ENCODE measurements at places on chromosomes 11 and 22.

- no peak for DNase-seq
These were observed 350.2 kb upstream of the PITPNB start for GRCh38 chr22:28269277-28269676.

DNA sequence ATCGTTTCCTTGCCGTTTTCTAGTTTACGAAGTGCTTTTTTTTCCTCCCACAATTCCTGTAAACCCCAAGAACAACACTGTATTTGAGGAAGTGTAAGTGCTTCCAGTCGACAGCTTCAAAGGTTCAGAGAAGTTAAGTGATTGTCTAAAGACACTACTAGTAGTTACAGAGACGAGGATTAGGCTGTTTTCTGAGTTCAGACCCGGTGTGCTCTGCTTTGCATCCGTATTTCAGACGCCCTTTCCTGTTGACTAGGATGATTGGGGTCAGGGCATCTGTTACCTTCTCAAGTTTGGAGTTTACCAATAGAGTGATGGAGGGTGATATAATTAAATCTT, 430 bp downstream of the CLP1 start:
- no peak for DNase-seq

DNA sequence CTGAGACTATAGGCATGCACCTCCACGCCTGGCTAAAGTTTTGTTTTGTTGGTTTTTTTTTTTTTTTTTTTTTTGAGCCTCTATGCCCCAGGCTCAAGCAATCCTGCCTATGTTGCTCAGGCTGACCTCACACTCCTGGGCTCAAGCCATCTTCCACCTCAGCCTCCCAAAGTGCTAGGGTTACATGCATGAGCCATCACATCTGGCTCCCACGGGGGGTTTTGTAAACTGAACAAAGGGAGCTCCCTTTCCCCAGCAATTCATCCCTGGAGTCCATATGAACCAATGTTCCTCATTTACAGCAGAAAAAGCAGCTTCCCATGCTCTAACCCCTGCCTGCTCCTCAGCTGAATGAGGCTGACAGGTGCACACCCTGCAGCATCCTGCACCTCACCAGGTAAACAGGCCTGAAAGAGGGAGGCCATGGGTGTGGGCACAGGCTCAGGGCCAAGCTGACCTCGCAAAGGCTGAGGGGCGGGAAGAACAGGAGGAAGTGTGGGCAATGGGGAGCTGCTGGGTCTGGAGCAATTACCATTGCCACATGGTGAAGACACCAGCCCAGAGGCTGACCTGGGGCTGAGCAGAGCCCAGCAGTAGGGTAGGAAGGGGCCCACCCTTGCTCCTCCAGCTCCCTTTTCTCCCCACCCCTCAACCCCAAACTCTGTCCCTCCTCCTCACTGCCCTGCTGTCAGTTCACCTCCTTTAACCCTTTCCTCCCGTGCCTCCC, 58.2 kb downstream of the RBX1 start:
- DNase-seq = peak; percentile 29

DNA sequence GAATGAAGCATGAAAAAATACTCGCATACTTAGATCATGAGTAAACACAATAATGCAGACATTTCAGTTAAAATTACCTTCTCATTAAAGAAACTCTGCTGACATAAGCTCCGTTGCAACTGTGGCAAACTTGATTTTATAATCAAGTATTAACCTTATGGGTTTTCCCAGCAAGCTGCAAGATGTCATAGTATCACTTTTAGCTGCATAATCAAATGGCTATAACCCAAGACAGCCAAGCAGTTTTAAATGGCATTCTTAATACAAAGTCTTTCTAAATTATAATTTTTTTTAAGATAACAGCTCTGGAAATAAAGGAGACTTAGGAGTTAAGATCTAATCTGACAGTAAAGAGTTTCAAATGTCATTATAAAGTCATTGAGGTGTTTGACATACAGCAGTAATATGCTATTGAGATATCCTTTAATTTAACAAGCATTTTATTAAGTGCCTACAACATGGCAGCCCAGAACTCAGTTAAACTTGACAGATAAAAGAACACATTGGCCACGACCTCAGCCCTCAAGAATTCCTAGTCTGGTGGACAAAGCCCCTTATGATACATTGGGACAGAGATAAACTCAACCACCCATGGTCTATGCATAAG, 163.1 kb upstream of the FAT3 start:
- no peak for DNase-seq

DNA sequence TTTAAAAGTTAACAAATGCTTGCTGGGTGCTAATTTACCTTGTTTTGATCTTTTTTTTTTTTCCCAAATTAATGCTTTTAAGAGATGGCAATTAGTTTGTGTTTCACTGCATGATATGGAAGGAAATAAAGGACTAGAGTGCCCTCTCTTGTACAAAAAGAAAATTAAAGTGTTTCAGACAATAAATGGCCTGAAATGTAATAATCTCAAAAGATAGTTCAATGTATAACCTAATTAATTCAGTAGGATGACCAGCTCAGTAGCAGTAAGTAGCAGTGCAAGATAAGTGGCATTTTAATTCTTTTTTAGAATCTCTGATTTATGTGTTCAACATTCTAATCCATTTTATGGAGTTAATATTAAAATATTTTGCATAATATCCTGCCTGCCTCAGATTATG, 39.9 kb upstream of the MYO18B start:
- peak; percentile 63 for DNase-seq

DNA sequence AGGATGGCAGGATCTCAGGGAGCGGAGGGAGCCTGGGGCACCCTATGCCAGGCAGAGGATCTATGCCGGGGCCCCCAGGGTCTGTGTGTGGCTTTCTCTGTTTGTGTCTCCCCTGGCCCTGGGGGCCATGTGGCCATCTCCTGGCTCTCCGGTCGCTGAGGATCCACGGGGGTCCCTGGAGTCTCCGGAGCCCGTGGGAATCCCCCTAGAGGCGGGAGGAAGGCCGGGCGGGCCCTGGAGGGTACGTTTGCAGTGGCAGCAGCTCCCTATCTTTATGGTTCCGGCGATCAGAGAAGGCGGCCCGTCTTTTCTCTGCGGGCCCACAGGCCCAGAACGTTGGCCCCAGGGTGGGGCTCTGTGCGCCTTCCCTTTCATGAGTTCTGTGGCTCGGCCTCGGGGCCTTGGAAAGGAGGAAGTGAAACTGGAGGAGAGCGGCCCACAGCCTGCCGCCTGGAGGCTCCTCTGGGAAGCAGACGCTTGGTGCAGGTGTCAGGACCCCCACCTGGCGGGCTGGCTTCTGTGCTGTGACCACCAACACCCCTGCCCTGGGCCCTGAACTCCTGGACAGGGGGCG, 82.1 kb downstream of the KCNQ1 start:
- DNase-seq = peak; percentile 41

DNA sequence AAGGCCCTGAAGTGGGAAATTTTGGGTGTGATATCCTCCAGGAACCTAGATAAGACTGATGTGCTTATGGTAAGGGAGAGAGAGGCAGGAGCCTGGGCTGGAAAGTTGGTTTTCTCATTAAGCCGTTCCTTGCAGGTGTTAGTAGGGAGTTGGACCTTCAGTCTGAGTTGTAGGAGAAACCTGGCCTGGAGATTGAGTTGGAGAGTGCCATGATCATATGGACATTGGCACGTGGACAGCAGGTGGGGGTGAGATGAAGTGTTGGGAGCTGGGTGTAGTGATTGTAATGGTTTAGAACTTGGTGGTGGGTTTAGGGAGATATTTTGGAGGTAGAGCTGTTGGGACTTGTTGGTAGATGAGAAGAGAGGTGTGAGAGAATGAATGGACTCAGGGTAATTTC, 4.9 kb downstream of the PPP6R2 start:
- no peak for DNase-seq

GRCh38 chr22:27651486-27651885, 150.1 kb downstream of the MN1 start:
- DNase-seq = no peak

GRCh38 chr11:65432686-65433582, 10.3 kb downstream of the NEAT1 start:
- peak; percentile 83 for DNase-seq

DNA sequence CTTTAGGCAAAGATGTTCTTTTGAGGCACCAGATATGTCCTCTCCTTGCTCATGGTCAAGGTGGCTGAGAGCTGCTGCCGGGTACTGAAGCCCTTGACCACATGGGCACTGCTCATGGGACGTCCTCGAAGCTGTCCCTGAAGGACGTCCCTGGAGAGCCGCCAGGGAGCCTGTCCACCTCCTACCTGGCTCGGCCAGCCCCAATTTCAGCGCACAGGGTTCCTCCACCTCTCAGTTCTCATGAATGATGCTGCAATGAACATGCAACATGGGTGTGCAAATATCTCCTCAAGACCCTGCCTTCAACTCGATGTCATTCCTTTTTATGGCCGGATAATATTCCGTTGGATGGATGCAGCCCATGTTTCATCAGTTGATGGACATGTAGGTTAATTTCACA, 24.4 kb upstream of the TOLLIP start:
- no peak for DNase-seq

- DNase-seq = no peak
These were observed 48.7 kb downstream of the LRRC32 start for GRCh38 chr11:76621868-76622267.

DNA sequence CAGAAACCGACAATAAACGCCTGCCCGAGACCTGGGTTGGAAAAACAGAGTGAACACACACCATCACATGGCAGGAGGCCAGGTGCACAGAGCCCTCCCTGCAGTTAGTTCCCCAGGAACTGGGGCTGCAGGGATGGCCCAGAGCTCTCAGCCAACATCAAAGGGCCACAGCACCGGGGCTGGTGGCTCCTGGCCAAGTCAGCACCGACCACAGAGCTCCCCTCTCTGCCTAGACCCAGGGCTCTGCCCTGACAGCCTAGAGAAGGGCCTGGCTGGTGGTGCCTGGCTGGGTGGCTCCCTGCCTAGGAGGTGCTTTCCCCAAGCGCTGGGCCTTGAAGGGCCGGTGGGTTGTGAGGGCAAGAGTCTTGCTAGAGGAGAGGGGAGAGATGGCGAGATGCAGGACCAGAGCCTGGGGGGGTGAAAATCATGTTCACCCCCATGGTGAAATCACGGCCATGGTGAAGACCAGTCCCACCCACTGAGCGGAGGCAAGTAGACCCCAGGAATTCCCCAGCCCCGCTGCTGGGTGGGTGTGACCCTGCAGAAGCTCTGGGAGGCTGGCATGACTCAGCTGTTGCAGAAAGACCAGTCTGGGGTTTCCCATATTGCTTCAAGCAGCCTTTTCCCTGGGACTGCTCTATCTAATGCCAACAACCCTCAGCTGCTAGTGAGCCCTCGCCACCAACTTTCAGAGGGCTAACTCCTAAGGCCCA, 7.2 kb upstream of the BID start:
- DNase-seq = peak; percentile 79

DNA sequence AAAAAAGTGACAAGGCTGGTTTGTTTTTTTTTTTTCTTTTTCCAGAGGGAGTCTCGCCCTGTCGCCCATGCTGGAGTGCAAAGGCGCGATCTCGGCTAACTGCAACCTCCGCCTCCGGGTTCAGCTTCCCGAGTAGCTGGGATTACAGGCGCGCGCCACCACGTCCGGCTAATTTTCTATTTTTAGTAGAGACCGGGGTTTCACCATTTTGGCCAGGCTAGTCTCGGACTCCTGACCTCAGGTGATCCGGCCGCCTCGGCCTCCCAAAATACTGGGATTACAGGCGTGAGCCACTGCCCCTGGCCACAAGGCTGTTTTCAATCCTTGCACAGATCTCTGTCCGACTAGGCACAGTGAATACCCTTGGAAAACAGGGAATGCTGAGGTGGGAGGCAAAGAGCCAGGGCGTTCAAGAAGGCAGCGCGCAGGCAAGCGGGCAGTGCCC, 566 bp downstream of the ATP6V1E1 start:
- DNase-seq = no peak

DNA sequence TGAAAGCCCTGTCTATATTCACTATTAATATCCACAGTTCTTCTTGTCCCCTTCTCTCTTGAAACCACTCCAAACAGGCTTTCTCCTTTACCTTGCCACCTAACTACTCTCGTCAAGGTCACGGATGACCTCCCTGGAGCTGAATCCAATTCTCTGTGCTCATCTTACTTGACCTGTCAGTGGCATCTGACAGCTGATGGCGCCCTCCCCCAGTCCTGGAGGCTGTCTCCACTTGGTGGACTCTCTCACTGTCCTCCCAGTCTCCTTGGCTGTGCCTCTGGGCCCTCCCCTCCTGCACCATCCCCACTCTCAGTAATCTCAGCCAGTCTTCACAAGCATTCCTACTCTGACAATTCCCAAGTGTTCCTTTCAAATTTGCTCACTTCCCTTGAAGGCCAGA, 8.7 kb downstream of the TNKS1BP1 start:
- DNase-seq = no peak

DNA sequence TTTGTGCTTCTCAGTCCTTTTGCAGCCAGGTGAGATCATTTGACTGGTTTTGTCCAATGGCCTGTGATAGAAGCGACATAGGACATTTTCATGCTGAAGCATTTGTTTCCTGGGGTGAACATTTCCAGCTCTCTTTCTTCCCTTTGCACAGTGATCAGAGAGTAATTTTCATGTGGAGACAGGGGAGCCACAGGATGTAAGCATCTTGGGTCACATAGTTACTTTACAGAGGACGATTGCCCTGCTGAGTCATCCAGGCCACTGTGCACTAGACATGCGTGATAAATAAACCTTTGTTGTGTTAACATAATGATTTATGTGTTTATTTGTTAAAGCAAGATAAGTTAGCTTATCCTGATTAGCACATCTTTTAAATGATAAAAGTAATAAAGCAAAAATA, 263.5 kb upstream of the CCDC179 start:
- DNase-seq = no peak
